Suppressor macrophage (primary cell): ENCODE measurements at places on chromosomes 7 and 10.

DNA sequence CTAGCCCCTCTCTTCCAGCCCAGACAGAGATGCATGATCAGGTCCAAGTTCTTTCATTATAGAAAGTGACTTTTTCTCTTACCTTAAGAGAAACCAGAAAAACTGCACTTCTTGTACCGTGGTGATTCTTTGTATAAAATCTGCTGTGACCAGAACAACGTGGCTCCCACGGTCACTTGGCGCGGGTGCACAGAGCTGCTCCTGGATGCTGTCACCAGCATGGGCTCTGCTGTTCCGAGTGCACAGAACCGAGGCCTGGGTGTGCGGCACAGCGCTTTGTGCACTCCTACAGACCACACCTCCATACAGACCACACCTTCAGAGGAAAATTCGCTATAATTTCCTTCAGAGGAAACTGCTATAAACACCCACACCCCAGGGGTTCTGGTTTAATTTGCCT is 26.0 kb downstream of the VIPR2 start:
- DNase-seq: no peak

- no peak for DNase-seq
These were observed 84.8 kb downstream of the ANLN start for GRCh38 chr7:36474283-36475010.

DNA sequence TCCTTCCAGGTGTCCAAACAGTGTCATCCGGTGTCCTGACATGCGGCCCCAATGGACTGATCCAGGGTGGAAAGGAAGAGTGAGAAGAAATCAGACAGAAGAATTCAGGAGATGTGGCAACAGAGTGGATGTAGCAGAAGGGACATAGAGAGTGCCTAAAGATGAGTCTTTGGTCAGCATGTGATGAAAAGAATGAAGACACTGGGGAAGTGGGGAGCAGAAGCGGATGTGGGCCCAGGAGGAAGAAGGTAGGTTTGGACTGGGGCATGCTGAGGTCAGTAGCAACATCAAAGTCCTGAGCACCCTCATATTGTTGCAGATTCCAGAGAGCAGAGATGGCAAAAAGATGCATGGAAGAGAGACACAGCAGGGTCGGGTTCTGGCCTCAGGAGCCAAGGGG is 71.8 kb upstream of the STEAP1B start:
- peak; percentile 43 for DNase-seq

DNA sequence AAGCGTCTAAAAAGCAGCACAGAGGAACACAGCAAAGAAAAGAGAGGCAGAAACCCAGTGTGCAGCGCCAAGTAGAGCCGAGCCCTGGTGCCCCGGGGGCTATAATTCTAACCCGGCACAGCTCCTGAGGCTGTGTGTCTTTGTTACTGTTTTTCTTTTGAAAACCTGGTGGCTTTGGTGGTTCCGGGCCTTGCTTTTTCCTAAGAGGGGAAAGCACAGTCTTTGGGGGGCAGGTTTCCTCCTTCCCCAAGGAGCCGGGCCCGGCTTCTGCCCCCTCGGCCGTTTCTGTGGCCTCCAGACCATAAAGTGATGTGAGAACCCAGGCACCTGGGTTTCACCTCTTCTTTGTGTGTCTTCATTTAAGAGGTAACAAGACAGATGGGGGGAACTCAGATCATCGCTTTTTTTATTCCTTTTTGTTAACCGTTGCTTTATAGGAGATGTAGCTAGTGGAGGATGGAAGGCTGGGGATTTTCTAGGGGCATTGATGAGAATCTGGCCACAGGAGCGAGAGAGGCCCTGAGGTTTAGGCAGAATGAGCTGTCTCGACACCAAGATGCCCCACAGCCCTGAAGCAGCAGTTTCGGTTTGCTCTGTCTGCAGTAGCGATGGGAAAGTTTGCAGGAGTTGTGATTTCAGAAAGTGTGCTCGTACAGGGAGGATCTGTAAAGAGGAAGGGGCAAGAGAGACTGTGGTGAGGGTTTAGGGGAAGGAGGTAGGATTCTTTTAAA is 367.8 kb upstream of the GALNT17 start:
- no peak for DNase-seq

DNA sequence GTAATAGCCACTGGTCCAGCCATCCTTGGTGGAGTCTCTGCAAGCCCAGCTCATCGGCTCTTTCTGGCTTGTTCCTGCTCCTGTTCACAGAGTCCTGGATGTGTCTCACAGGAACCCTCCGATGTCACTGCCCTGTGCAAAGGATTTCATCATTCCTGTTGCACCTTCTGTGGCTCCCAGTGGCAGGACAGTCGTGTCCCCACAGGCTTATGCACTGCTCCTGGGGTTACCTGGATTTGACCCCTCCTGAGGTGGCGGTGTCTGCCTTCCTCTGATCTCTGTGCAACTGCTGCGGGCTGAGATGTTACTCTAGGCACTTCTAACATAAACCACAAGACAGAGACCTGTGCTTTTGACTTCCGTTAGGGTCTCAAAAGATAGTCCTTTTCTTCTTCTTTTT is 30.6 kb downstream of the APBB1IP start:
- DNase-seq: no peak

DNA sequence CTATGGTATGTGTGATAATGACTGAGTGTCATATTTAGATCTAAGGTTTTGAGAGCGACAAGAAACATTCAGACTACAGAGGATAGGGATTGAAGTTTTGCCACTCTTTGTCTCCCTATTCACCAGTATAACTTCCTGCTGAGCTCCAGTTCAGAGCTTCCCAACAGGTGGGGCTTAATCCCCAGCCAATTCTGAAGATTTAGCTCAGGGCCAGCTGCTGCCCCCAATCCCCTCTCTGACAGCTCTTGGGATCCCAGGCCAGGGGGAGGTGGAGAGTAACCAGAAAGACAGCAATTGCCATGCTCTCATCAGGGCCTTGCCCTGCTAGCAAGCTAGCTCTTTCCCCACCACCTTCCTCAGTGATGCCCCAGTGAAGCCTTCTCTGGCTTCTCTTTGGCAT is 57.8 kb downstream of the TRIL start:
- DNase-seq: no peak

GRCh38 chr7:102255916-102256315 is 30.8 kb upstream of the SH2B2 start:
- DNase-seq: no peak

- no peak for DNase-seq
These were observed 101.6 kb upstream of the TNS3 start for GRCh38 chr7:47683485-47683898.

DNA sequence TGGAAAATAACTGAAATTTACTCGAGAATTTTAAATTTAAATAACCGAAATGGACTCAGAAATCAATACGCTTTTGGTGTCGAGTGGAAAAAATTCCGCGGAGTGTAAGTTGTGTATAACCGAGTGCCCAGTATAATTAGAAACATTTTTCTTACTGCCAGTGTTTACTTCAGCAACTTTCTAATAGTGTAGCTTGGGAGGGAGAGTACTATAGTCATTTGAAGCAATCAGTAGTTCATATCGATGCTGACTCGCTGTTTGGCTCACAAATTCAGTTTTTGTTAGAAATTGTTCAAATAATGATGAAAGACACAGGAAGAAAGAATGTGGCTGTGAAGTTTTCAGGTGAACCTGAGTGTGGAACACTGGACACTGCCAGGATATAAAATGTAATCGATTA is 658.6 kb upstream of the FOXK1 start:
- DNase-seq: no peak
